ENCODE measurements at places on chromosomes 11 and 22.

GRCh38 chr11:113134626-113135025 is 173.4 kb downstream of the NCAM1 start:
- DNase-seq: no peak

- no peak for DNase-seq
These were observed 462.8 kb downstream of the INSC start for GRCh38 chr11:15577519-15577918.

- no peak for DNase-seq
These were observed 5.1 kb upstream of the CLPB start for GRCh38 chr11:72439455-72439854.

DNA sequence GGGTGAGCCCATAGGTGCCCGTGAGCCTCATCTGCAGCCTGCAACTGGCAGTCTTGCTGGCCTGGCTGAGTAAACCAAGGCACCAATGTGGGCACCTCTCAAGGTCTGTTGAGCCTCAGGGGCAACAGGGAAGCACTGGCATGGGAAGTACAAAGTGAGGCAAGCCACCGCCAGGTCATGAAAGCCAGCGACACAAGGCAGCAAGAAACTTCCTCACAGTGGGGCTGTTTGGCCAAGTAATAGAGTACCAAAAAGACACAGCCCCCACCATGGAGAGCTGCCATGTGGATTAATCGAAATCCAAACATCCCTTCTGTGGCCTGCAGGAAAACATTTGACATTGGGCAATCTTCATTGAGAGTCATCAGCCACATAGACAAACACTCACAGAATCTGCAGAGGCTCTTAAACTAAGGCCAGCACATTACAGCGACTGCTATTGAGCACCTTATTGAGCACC is 43.6 kb upstream of the FIBIN start:
- DNase-seq: peak; percentile 59

DNA sequence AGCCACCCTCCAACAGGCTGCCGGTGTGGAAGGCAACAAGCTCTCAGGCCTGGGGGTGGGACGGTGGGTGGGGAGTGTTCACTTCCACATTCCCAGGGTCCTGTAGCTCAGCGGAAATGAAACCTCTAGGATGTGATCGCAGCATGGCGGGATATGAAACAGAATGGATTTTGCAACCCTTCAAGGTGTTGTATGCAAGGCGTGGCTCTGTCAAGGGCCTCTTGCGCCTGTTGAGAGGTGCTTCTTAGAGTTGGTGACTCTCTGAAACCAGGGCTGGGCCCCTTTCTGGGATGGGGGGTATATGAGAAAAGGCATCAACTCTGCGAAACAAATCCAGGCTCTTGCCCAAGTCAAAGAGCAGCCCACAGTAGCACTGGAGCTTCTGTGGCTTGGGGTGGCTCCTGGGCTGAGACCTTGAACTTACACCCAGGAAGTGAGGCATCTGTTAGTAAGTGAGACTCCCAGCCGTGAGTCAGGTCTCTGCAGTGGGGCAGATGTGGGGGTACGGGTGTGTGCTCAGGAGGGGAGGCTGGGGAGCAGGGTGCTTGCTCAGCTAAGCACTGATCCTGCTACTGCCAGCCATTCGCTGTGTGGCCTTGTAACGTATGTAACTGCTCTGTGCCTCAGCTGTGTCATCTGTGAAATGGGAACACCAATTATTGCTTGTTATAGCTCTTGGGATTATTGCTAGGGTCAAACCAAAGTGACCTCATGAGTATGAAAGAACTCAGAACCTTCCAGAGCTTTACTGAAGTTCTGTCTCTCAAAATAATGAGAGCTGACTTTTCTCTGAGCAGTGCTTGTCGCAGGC is 28.3 kb downstream of the NECTIN1 start:
- DNase-seq: no peak

- no peak for DNase-seq
These were observed 9.1 kb downstream of the RPS6KA4 start for GRCh38 chr11:64367931-64368672.

- no peak for DNase-seq
These were observed 423.1 kb downstream of the ETS1 start for GRCh38 chr11:128164080-128164741.

DNA sequence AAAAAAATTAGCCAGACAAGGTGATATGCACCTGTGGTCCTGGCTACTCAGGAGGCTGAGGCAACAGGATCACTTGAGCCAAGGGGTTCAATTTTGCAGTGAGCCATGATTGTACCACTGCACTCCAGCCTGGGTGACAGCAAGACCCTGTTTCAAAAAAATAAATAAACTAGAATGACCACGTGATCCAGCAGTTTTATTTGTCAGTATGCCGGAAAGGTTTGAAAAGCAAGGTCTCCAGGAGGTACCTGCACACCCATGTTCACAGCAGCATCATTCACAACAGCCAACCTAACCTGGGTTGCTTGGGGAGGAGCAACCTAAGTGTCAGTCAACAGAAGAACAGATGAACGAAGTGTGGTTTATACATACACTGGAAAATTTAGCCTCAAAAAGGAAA is 78.7 kb upstream of the SEPTIN5 start:
- DNase-seq: no peak

- DNase-seq: no peak
These were observed 36.9 kb upstream of the PDE2A start for GRCh38 chr11:72711141-72711540.

DNA sequence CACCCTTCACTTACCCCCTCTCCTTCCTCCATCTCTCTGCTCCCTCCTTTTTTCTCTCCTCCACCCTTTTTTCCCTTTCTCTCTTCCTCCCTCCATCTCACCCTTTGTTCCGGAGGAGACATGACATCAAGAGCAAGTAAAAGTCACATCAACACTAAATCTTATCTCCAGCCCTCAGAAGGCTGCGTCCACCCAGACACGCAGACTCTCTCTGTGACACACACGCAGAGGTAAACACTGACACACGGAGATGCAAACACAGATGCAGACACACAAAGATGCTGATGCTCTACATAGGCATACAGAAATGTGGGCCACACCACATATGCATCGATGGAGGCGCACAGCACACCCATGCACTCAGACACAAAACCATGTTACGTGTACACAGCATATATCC is 27.0 kb downstream of the NRXN2 start:
- no peak for DNase-seq

- no peak for DNase-seq
These were observed 22.7 kb upstream of the RRM1 start for GRCh38 chr11:4071914-4072313.
